ENCODE measurements at places on chromosomes 2 and 18. TPM values are rescaled to one million over a fixed set of nuclear protein-coding genes. Genes with fewer than 3 reads are reported as not detected.
A peak's percentile ranks its signal among the peaks of the same experiment; 100 is the strongest.

DNA sequence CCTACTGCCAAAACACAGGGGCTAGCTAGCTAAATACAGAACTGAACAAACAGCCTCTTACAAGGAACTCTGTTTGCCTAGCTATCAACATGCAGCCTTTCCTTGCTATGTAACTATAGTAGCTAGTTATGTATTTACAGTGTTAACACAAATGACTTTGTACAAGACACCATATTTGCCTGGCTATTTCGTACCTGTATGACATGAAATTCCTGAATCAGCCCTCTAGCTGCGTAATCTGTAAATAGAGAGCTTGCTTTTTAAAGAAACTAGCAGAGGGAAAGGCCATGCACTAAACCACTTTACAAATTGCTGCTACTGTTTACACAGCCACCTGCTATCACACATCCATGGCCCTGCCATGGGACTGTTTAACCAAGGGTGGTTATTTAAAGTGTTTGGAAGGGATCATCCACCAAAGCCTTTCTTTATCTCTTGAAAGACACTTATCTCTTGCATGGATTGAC, 248.7 kb downstream of the TFCP2L1 start:
- DNase-seq, result no peak

The MC2R gene
- total RNA-seq, result not detected

DNA sequence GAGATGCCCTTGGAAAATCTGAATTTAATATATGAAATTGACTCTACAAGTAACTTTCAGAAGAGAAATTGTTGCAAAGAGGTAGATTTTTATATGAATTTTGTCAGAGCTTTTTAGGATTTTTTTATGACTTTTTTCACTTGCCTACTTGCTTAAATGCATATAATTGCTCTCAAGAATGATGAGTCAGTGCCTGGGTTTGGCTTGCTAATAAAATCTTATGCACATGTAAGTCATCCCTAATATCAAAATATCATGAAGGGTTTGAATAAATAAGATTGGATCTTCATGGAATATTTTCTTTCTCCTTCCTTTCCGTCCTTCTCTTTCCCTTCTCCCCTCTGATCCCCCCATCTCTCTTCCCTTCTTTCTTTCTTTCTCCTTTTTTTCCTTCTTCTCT, 354.1 kb downstream of the TXNL1 start:
- no peak for DNase-seq

The MOGAT1 gene
- total RNA-seq, result not detected

DNA sequence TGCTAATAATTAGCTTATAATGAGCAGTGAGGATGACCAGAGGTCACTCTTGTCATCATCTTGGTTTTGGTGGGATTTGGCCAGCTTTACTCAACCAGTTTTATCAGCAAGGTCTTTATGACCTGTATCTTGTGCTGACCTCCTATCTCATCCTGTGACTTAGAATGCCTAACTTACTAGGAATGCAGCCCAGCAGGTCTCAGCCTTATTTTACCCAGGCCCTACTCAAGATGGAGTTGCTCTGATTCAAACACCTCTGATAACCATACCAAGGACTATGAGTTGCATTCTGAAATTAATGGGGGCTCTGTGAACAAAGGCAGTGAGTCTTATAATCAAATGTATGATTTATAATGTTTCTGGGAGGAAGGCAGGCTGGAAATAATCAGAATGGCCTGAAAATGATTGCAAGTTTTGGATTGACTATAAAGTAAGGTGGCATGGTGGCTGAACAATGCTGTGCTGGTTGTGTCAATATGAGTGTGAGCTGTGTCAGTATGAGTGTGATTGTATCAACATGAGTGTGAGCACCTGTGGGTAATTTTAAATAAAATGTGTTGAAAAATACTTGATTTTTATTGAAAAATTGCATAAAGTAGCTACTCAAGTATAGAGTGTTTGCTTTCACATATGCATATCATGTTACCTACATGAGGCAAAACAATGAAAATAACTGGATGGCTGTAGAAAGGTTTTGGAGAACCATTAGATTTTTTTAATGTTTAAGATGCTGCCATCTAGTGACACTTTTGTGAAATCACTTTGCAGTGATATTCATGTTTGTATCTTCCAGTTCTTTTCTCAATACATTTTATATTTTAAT, 103.0 kb downstream of the KYNU start:
- peak; percentile 63 for DNase-seq

GRCh38 chr2:151336863-151337371, 20.5 kb upstream of the TNFAIP6 start:
- DNase-seq, result no peak

DNA sequence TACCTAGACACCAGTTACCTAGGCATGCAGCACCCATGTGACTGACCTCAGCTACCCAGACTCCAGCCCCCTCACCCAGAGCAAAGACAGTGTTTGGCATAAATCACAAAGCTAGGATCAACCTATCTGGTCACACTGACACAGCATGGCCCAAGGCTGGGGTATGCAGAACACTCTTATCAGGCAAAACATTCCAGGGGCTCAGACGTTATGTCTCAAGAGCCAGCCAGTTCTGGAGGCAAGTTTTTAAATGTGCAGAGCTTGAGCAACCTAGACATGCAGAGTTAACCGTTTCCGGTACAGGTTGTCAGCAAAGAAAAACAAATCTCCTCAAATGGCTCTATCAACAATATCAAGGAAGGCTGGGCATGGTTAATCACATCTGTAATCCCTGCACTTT, 92.8 kb downstream of the AP1S3 start:
- DNase-seq, result peak; percentile 46

DNA sequence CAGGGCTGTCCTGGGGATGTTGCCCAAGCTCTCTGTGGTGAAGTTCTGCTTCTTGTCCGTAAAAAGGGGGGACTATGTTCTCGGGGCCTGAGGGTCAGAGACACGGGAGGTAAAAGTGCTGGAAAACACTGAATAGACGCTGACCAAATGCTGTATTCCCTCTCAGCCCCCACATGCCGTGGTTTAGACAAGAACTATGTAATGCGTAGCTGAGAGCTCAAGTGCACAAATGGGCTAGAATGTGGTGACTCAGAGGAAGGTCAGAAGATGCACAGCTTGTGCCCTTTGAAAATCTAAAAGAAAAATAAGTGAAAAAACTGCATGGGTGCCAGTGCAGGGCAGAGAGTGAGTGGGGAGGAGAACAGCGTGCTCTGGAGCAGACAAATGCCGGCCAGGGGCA, 80.3 kb upstream of the MAP4K4 start:
- no peak for DNase-seq

DNA sequence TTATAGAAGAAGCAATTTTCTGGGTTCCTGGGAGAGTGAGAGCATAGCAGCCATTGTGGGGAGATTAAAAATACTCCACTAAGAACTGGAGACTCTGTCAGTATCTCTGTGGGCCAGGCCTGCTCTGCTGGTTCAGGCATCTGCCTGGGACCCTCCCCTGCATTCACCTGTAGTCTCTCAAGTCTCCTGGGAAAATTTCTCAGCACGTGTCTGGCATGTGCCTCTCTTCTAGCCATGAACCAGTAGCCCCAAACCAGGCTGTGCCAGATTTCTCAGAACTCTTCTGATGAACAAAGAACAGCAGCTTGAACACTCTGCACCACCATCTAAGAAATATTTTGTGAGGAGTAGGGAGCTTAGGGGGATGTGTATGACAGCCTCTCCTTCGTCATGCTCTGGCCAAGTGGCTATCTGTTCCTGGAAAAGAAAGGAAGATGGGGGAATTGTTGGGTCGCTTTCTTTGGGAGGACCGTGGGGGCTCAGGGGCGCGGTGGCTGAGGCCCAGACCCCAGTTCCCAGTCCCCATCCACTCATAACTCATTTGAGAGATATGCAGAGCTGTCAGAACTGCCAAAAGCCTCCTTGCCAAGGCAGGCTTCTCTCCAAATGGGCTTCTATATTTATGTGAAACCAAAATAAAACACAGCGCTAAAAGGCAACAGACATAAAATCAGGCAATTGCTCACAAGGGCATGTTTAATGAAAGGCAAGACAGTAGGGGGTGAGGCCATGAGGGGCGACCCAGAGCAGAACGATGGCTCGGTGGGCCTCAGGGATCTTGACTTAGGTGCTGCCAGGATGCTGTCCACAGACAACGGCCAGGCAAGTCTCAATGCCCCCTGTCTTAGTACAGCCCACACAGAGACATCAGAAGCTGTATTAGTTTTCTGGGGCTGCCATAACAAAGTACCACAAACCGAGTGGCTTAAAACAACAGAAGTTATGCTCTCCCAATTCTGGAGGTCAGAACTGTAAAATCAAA, 114.7 kb upstream of the TNP1 start:
- no peak for DNase-seq

DNA sequence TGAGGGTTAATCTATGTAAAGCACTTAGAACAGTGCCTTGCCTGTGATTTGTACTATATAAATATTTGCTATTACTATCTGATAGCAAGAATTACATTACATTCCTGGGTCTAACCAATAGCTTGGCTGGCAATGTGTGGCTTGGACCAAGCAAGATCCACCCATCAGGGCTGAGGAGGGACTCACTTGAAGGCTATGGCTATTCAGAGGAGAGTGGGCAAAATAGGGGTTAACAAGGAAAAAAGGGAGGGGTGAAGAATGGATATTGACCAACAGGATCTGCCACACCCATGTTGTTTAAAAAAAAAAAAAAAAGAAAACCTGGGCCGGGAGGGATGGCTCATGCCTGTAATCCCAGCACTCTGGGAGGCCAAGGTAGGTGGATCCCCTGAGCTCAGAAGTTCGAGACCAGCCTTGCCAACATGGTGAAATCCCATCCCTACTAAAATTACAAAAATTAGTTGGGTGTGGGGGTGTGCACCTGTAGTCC, 20.0 kb upstream of the TMBIM1 start:
- no peak for DNase-seq

- no peak for DNase-seq
Observed at GRCh38 chr2:235390108-235390815, 103.6 kb upstream of the AGAP1 start.

GRCh38 chr2:96930351-96931010, 55.9 kb downstream of the FAM178B start:
- DNase-seq, result no peak

The EPB41L3 gene
- total RNA-seq, result 886 TPM

- DNase-seq, result no peak
Observed at GRCh38 chr18:69948256-69948655, 583 bp upstream of the CD226 start.

- DNase-seq, result no peak
Observed at GRCh38 chr2:238145851-238146250, 7.4 kb downstream of the KLHL30 start.

The UGT1A6 gene
- total RNA-seq, result not detected

DNA sequence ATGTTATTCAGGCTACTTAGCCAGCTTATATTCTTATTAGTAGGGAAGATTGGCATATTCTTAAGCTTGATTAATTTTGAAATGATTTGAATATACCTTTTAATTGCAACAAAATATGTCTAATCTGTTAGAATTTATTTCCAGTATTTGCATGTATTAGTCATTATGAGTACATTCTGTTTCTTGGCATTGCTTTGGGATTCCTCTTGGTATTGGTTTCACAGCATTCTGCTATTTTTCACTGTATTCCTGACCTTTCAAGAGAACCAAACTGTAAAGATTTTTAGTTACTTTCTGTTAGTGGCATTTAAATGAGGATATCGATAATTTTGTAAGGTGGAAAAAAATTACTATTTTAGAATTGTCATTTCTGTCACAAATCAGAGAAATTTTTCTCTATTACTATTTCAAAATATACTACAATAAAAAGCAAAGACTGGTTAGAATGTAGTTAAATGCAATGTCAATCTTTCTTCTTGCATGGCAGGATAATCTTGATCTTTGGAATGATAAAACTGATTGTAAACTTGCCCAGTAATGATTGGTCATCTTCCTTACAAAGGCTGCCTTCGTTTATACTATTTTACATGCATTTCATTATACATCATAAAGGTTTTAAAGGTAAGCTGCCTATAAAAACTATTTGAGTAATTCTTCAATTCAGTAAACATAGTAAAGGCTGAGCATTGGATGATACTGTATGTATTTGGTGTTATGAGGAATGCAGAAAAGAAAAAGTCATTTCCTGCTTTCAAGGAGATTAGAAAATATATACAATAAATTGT, 86.1 kb downstream of the SLC4A10 start:
- peak; percentile 0 for DNase-seq

The DAW1 gene
- total RNA-seq, result 0.46 TPM

- peak; percentile 56 for DNase-seq
Observed at GRCh38 chr18:57959278-57959677, 84.7 kb upstream of the NEDD4L start.

DNA sequence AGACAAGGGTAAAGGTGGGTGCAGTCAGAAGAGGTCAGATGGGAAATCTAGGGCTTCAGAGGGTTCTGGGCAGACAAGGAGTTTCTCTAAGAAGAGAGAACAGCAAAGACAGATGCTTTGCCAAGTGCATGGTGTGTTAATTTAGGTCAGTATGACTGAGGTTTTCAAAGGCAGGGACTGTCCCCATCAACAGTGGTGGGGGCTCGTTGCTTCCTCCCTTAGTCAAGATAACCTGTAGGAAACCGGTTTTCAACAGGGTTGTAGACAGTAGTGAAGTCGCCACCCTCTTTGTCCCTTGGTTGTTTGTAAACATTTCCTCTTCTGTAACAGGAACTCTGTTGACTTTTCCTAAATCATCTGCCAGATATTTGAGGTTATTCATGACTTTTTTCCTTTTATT, 11.6 kb downstream of the RAB12 start:
- no peak for DNase-seq

The CHRND gene
- 0.09 TPM for total RNA-seq

DNA sequence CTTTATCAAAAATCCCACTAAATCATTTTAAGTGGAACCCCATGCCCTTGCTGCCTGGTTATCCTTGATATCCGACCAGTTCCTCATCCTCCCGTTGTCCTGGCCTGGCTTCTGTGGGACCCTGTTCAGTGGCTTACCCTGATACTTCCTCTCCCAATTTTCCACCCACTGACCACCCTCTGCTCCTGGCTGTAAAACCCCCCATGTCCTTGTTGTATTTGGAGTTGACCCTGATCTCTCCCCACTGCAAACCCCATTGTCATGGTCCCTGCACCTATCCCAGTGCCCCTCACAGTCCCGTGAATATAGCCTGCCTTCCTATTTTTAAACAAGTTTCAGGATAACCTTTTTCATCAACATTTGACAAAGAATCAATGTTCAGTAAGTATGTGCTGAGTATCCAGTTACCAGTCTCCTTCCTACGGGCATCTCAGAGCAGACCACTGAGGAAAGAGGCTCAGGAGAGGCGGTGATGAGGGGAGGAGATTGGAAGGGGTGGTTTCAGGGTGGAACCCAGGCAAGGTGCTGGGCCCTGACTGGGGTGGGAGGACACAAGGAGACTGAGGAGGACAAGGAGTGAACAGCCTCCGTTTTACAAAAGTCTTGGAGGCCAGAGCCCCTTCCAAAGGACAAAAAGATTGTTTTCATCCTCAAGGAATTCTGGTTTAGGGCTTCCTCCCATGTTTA, 131.8 kb downstream of the PXDN start:
- no peak for DNase-seq
